ENCODE measurements at places on chromosomes 2 and 18. TPM values are rescaled to one million over a fixed set of nuclear protein-coding genes. Genes with fewer than 3 reads are reported as not detected.

Gene LAMA1
- 47.6 TPM for total RNA-seq

GRCh38 chr18:63559567-63560491 is 17.7 kb downstream of the SERPINB12 start:
- H3K36me3 ChIP-seq, result no peaks in the 10 kb centered on the region
- DNase-seq, result no peak
- H3K4me3 ChIP-seq, result no peak overlapping the region

DNA sequence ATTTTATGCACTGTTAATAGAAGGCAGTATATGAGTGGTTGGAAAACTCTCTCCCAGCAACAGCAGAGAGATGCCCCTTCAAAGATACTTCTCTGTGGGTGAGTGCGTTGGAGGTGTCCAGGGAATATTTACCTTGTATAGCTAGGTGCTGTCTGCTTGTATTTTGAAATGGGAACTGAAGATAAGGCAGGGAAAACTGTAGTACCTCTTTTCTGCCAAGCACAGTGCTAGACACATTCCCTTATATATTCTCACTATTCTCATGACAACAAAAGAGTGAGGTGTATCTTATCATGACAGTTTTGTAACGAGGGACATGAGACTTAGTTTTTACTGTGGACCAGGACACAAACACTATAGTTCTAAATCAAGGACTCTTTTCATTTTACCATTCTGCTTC is 2.1 kb downstream of the TTC39C start:
- DNase-seq, result peak; percentile 50
- no peak overlapping the region for H3K27ac ChIP-seq
- peak overlapping the region; percentile 89 for H3K4me3 ChIP-seq

DNA sequence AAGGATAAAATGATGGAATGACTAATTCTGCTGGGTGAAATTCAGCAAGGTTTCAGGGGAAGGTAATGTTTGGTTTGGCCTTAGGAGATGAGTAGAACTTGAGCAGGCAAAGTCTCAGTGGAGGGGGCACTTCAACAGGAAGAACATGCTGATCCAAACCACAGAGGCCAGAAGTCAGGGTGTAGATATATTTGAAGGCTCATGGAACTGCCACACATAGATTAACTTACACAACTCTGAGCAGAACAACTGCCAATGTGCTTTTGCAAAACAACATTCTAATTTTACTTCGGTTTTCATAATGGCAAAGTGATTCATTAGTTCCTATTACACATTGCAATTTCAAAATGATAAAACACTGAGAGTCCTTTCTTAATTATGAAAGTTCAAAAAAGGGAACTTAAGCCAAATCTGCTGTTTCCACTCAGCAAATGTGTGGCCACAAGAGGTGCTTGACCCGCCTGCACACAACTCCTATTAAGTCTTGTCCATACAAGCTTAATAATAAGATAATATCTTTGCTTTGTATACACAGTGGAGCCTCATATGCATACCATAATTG is 284.8 kb downstream of the MREG start:
- H3K27ac ChIP-seq, result no peak overlapping the region
- DNase-seq, result no peak
- no peaks in the 10 kb centered on the region for H3K27me3 ChIP-seq

GRCh38 chr2:216119986-216120385 is 10.8 kb downstream of the XRCC5 start:
- no peak for DNase-seq
- H3K27ac ChIP-seq, result no peak overlapping the region
- H3K4me1 ChIP-seq, result peaks cover 7% of the 10 kb centered on the region
- H3K27me3 ChIP-seq, result no peaks in the 10 kb centered on the region

- no peak for DNase-seq
- no peaks in the 10 kb centered on the region for H3K27me3 ChIP-seq
- H3K4me1 ChIP-seq, result no peaks in the 10 kb centered on the region
- H3K36me3 ChIP-seq, result no peaks in the 10 kb centered on the region
- no peak overlapping the region for H3K4me3 ChIP-seq
- no peak overlapping the region for H3K27ac ChIP-seq
These were observed 40.1 kb upstream of the TAF1B start for GRCh38 chr2:9803023-9803805.

GRCh38 chr2:240166191-240166590 is 25.7 kb upstream of the OTOS start:
- no peaks in the 10 kb centered on the region for H3K27me3 ChIP-seq
- no peaks in the 10 kb centered on the region for H3K36me3 ChIP-seq
- H3K4me3 ChIP-seq, result no peak overlapping the region

DNA sequence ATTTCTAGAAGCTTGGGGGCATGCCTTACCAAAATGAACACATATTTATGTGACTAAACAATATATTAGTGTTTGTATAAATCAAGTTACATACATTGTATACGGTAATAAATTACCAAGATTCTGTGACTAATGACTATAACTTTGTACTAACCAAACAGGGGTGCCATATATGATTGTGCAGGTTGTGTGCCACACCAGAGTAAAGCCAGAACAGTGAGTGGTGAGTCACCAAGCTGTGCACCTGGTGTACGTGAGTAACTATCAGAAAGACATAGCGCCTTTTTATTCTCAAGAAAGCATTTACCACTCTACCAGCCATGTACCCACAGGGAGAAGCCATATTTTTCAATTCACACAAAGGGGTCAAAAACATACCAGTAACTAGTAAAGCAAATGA is 453.2 kb upstream of the PIK3C3 start:
- H3K27ac ChIP-seq, result no peak overlapping the region
- DNase-seq, result no peak
- no peak overlapping the region for H3K4me3 ChIP-seq

Data from GM23338 (cell line).